ENCODE measurements at places on chromosomes 3 and 15. TPM values are rescaled to one million over a fixed set of nuclear protein-coding genes. Genes with fewer than 3 reads are reported as not detected.
A peak's percentile ranks its signal among the peaks of the same experiment; 100 is the strongest.

PRSS50 gene
- not detected for total RNA-seq

DNA sequence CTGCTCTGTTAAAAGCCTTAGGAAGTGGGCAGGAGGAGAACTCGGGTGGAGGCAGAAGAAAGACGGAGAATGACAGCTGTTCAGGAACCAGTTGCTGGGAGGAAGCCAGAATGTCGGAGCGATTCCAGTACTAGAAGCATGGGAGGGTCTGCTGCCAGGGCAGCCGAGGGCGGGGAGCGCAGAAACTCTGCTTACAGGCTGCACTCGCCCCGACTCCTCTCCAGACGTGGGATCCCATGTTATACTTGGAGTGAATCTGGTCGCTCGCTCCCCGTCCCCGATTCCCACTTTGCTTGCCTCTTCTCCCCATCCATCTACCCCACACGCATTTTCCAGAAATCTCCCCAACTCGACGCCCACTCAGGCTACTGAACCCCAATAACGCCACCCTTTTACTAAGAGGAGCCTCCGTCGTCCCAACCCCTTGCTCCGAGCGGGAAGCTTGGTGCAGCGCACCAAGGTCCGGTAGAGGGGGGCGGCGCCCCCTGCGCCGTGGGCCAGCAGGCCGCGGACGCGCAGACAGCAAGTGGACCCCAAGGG, 665 bp downstream of the GATM start:
- peak; percentile 83 for DNase-seq

GRCh38 chr15:71422530-71423259, 307.4 kb downstream of the THSD4 start:
- DNase-seq = no peak

- DNase-seq = no peak
Observed at GRCh38 chr15:91047545-91048199, 25.3 kb upstream of the VPS33B start.

- no peak for DNase-seq
Observed at GRCh38 chr3:189833996-189834395, 202.8 kb downstream of the TP63 start.

DNA sequence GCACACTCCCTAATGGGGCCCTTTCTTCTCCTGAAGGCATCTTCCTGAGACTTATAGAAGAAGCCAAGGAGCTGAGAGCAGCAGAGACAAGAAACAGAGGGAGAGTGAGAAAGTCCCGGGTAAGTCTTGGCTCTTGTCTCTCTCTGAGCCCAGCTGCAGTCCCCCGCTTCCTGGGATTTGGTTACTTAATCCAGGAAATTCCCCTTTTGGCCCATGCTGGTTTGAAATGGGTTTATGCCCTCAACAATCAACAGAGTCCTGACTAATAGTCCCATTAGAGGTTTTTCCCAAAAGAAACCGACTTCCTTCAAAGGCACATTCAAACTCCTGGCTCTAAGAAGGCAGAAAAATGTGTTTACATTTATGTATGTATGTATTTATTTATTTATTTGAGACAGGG, 22.0 kb downstream of the TMEM158 start:
- DNase-seq = no peak

DNA sequence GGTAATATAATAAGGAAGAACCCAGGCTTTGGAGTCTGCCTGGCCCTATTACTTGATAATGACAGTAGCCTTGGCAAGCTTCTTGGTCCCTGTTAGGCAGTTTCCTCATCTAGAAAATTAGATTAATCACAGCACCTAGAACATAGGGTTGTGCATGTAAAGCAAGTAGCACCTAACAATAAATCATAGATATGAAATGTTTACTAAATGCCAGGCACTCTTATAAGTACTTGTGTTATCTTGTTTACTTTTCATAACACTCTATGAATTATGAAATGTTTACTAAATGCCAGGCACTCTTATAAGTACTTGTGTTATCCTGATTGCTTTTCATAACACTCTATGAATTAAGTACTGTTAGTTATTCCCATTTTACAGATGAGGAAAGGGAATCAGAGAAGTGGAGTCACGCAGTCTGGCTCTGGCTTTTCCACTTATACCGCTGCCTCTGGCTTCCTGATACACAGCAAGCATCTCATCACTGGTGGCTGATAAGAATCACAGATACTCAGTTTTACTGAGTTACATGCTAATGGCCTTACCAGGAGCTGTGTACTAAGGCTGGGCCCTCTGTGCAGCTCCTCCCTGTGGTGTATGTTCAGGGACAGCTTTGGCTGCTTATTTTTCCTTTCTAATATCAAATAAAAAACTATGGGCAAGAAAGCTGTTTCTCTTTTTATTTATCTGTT, 123.4 kb downstream of the FEZF2 start:
- DNase-seq = no peak

- DNase-seq = no peak
Observed at GRCh38 chr15:81880314-81880713, 165.5 kb downstream of the MEX3B start.

GRCh38 chr15:61229883-61230180, 730 bp upstream of the RORA start:
- no peak for DNase-seq

DNA sequence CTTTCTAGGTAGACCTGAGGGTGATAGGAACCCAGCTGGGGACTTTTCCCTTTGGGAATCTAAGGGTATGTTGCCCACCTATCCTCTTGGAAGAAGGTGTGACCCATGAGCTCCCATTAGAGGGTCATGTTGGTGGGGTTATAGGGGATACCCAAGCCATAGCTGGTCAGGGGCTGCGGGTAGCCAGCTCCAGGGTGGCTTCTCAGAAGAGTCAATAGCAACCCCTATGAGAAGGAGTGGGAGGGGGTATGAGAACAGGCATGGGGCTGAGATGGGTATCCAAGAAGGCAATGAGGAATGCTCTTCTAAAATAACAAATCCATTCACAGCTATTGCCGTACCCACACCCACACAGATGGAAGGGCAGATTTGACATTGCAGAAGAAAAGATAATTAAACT, 217.8 kb downstream of the UACA start:
- DNase-seq = no peak

DNA sequence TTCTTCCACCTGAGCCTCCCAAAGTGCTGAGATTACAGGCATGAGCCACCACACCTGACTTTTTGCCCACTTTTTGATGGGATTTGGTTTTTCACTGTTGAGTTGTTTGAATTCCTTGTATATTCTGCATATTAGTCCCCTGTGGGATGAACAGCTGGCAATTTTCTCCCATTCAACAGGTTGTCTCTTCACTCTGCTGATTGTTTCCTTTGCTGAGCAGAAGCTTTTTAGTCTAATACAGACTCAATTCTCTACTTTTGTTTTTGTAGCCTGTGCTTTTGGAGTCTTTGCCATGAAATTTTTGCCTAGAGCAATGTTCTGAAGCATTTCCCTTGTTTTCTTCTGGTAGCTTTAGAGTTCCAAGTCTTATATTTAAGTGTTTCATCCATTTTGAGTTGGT, 62.7 kb upstream of the MFGE8 start:
- no peak for DNase-seq

DNA sequence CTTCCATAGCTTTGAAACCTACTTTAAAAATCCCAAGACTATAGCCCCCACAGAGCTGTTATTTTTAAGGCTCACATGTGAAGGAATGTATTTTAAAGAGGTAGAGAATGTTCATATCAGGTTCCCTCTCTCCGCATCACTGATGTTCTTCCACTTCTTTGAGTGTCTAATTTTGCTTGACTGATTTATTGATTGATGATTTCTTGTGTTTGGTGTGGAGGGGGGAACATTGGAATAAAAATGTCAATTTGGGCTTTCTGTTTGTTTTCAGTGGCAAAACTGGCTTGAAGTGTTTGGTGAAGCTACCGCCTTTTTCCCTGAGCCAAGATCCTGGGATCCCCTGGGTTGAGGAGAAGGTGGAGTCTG, 2.7 kb upstream of the TMEM212 start:
- DNase-seq = no peak

DNA sequence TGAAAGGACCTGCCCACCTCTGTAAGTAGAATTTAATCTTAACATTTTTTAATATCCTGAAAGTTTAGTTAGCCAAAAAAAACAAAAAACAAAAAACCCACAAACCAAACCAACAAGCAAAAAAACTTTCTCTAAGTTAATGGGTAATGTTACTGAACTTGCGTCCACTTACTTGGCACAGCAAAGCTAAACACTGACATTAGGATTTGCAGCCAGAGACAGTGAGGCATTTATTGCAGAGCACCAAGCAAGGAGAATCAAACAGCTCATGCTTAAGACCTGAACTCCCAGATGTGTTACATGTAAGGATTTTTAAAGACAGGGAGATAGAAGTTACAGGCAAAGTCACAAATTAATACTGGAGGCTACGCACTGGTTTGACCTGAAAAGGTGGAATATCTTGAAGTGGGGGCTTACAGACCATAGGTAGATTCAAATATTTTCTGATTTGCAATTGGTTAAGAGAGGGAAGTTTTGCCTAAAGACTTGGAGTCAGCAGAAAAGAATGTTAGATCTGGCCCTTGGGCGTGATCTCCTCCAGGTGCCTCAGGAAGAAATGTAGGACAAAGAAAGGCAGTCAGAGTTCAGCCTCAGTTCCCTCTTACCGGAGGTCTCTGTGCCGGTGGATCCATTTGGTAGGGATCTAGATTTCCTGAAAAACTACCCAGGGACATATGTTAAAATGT, 205.0 kb downstream of the ADAMTSL3 start:
- no peak for DNase-seq

DNA sequence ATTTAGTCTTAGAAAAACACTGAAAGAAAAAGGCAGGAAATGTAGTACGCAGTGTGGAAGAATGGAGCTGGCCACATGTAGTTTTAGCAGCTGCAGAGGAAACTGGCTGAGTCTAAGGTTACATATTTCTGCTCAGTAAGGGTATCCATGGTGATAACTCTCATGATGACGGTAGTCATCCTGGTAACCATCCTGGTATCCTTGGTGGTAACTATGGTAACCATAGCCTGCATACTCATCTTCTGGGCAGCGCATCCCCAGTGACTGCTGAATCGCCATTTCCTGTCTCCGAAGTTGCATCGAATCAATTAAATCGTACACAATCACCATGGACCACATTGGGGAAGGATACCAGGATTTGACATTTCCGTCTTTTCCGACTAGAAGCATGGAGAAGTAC, 35.7 kb downstream of the CCDC80 start:
- no peak for DNase-seq

GRCh38 chr3:5726621-5727020, 539.1 kb downstream of the EDEM1 start:
- no peak for DNase-seq

DNA sequence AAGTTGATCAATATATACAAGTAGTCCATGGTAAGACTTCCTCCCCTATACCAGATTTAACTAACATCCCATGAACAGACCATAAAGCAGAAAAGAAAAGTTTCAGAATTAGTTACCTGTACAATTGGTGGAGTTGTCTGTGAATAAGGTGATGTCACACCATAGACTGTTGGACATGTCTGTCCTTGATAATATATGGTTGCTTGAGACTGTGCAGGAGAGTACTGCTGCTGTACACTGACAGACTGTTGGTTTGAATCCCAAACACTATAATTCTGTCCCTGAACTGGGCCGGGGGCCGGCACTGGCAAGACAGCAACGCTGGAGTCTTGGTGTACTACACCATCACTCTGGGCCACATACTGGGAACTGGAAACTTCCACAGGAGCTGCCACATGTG, 77.2 kb downstream of the NBEAL2 start:
- no peak for DNase-seq

DNA sequence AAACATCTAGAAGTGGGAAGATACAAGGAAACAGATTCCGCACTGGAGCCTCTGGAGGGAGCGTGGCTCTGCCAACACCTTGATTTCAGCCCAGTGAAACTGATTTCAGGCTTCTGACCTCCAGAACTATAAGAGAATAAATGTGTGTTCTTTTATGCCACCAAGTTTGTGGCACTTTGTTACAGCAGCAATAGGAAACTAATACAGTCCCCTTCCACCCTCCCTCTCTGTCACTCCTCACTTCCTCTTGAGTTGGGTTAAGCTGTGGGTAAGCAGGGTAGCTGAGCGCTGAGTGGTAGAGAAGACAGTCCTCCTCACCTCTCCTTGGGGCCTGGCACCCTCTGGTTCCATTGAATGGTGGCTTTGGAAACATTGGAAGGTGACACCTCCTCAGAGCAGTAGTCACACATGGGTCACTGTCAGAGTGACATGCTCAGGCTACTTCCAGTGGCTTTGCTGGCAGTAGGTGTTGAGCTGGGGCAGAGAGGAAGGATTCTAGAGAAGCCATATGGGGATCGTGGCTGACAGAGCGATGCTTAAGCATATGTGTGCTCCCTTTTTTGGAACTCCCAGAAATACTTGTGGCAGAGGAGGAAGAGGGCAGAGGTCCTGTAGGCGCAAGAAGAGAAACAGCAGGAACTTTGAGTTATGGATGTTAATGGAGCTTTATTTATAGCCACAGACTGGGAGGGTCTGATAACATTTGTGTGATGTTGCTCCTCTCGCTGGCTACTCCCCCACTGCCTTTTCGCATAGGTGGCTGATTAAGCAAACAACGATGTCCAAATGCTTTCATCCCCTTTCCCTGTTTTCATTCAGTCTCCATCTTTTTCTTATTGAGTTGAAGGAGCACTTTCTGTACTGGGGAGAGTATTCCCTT, 14.8 kb upstream of the HCN4 start:
- DNase-seq = no peak

Data from posterior vena cava (tissue), 2 donors.